Anterior cingulate cortex (tissue), 58 donors: ENCODE measurements at places on chromosomes 3 and 15.

DNA sequence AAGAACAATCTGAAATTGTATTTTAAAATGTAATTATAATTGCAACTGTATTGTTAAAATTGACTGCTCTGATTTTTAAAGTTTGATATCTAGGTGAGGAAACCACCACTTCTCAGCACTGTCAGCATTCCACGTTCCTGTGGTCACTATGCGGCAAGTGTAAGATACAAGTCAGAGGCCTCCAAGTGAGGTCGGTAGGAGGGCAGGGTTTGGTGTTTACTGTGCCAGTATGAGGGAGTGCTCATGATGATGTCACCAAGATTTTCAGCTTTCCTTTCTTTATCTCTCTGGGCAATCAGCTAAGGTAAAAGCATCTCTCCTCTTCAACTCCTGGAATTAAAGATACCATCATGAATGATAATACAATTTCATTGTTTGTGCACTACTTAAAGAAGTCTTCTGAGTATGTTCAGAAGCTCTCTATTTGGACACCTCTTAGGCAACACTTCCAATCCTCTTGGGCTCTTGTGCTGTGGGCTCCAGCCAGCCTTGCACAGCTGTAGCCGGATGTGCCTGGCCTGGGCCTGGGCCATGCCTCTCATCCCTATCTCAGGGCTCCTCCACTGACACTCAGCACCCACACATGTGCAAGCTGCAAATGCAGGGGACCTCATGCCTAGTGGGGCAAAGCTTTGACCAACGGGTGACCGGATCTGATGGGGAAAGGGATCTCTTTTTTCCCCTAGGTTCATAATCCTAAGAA, 42.9 kb downstream of the CCR3 start:
- no peak for DNase-seq

DNA sequence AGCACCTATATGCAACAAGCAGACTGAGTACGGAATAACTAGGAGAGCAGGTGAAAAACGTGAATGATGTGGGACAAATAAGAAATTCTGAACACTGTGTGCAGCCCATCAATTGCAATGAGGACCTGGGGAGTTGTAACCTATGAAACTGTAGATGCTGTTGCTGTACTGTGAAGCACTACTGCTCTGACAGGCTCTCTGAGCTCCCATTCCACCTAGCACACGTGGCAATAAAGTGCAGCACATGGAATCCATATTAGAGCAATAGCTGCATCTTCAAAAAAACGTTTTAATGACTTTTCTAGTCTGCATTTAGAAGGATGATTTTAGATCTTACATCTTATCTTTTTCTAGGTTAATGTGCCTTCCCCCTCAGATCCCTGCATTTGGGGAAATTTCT, 748.7 kb upstream of the GOLIM4 start:
- no peak for DNase-seq

DNA sequence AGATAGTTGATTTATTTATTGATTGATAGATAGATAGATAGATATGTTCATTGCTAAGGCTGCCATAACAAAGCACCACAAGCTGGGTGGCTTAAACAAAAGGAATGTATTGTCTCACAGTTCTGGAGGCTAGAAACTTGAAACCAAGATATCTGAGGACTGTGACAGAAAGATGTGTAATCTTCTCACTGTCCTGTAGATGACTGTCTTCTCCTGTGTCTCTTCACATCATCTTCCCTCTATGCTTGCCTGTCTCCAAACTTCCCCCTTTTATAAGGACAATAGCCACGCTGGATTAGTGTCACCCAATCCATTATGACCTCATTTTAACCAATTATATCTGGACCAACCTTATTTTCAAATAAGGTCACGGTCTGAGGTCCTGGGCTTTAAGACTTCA, 40.9 kb downstream of the GNB4 start:
- DNase-seq = no peak

DNA sequence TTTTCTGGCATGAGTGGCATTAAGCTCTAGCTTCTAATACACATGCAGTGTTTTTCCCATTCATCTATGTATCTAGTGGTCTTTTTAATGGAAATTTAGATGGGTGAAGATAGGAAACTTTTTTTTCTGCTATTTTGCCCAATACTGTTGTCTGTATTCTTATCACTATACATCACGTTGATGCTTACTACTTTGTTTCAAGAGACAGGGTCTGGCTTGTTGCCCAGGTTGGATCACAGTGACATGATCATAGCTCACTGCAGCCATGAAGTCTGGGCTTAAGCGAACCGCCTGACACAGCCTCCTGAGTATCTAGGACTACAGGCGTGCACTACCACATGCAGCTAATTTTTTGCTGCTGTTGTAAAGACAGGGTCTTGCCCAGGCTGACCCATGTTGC, 84.6 kb downstream of the PEAK1 start:
- no peak for DNase-seq

- DNase-seq = no peak
Measured at GRCh38 chr3:105862217-105862616, 6.6 kb downstream of the CBLB start.

GRCh38 chr3:69866988-69867720, 127.9 kb downstream of the MITF start:
- DNase-seq = no peak

- no peak for DNase-seq
Measured at GRCh38 chr3:17518189-17519059, 224.0 kb downstream of the TBC1D5 start.

- DNase-seq = no peak
Measured at GRCh38 chr15:57708047-57708446, 1.5 kb downstream of the POLR2M start.

- no peak for DNase-seq
Measured at GRCh38 chr3:148178503-148178902, 519.2 kb upstream of the AGTR1 start.

GRCh38 chr3:133943639-133944141, 48.0 kb upstream of the RAB6B start:
- DNase-seq = no peak

DNA sequence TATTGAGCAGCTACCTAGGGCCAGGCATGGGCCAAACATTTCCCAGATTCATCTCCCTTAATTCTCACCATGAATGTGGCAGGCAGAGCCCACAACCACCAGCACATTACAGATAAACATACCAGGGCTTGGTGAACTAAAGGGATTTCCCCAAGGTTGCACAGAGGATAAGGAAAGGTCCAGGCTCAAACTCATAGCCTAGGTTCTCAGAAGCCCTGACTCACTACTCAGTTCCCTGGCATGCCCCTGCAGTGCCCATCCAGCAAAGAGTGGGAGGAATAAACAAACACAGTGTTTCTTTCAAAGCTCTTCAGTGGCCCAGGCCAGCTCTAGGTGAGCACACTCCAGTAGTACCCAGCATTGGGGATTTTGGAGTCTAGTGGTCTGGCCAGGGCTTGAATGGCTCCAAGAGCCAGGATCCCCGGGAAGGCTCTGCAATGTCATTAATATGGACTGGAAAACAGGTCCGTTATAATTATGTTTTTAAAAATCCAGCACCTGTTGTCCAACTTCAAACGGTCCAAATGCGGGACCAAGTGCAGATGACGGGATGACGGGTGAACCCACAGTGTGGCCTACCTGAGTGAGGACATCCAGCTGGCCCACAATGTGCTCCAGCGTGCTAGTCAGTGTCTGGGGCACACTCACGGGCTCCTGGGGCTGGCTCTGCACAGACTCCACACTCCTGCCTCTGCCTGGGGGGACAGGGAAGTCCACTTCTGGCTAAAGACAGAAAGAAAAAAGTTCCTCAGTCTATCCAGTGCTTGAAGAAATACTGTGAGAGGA, 39.8 kb upstream of the DUSP7 start:
- no peak for DNase-seq

GRCh38 chr3:16528106-16528505, 14.6 kb upstream of the RFTN1 start:
- DNase-seq = no peak

- no peak for DNase-seq
Measured at GRCh38 chr15:65904301-65904700, 35.0 kb downstream of the RAB11A start.

- no peak for DNase-seq
Measured at GRCh38 chr3:104886220-104886995, 480.3 kb upstream of the ALCAM start.

- DNase-seq = no peak
Measured at GRCh38 chr15:33154351-33155166, 40.0 kb downstream of the FMN1 start.

DNA sequence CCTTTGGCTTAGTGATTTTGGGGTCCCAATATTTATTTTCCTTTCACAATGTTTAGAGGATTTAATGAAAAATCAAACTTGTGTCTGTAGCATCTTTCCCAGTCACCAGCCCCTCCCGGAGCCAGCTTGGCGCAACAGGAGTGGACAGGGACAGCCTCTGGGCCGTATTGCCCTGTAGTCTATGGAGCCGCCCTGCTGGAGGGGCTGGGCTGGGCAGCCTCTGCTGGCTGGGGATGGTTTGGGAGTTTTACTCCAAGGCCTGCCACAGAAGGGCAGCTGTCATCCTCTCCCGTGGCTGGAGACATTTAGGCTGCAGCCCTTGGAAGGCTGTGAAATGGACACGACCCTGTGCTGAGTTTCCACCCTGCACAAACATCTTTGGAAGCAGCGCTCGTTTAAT, 89.4 kb upstream of the RGMA start:
- DNase-seq = no peak

GRCh38 chr3:38459499-38460048, 5.9 kb downstream of the ACVR2B start:
- DNase-seq = no peak

- no peak for DNase-seq
Measured at GRCh38 chr15:37038716-37039106, 61.6 kb downstream of the MEIS2 start.

GRCh38 chr15:78000091-78000926, 77.2 kb downstream of the TBC1D2B start:
- DNase-seq = no peak

DNA sequence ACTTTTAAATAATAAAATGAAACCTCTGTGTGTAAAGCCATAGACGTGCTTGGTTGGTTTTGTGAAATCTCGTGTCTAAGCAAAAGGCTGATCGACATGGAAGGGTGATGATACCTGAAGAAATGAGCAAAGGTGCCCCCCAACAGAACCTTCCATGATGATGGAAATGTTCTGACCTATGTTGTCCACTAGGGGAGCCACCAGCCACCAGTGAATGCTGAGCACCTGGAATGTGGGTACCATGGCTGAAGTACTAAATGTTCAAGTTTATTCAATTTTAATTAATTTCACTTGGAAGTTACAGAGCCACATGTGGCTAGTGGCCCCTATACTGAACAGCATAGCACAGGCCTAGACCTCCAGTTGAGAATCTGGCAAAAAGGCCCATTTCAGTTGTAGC, 158.8 kb downstream of the POLR2M start:
- DNase-seq = no peak

DNA sequence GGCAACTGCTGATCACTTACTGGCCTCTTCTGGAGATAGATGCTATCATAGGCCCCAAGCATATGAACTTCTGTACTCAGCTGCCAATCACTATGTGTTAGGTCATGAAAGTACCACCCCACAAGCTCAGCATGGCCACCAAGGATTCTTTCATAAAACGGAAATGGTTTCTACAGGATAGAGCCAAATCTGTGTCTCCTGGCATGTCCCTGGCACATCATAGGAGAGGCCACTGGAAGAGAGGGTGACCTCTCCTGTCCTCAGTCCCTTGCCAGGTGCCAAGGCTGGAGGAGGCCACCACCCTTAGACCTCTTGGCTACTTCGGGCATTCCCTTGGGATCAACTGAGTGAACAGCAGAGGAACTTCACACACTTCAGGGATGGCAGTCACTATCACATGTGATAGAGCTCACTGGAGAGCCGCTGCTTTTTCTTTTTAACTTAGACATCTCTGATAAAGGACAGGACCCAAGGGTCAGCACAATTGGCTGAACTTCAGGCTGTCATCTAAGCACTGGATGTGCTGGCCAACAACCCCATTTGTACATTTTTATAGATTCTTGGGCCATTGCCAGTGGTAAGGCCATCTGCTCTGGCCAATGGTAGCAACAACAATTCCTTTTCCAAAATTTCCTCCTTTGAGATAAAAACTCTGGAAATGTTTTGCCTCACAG, 425.2 kb downstream of the SQOR start:
- no peak for DNase-seq

DNA sequence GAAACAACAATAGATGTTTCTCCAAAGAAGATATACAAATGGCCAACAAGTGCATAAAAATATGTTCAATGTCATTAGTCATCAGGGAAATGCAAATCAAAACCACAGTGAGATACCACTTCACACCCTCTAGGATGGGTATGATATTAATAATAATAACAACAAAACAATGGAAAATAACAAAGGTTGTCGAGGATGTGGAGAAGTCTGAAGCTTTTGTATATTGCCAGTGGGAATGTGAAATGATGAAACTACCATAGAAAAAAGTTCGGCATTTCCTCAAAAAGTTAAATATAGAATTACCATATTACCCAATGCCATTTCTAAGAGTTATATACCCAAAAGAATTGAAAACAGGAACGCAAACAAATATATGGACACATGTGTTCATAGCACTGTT, 10.8 kb downstream of the BHLHE40 start:
- DNase-seq = no peak

GRCh38 chr3:125110016-125110875, 54.4 kb upstream of the HEG1 start:
- DNase-seq = no peak

GRCh38 chr3:38966811-38967692, 84.7 kb downstream of the SCN11A start:
- DNase-seq = no peak

DNA sequence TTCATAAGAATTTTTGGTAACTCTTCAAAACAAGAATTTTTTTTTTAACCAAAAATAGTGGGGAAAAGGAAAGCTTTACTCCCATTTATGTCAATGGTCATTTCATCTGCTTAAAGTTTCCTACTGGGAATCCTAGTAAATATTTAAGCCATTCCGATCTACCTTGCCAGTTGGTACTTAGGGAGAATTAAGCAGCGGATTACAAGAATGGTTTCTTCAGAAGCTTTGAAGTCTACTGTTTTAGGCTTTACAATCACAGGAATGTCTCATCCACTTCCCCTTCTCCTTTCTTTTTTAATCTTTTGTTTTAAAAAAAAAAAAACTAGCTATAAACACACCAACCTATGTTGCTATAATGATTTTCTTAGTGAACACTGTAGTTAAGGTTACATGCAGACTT, 341.4 kb upstream of the ATP11B start:
- no peak for DNase-seq

DNA sequence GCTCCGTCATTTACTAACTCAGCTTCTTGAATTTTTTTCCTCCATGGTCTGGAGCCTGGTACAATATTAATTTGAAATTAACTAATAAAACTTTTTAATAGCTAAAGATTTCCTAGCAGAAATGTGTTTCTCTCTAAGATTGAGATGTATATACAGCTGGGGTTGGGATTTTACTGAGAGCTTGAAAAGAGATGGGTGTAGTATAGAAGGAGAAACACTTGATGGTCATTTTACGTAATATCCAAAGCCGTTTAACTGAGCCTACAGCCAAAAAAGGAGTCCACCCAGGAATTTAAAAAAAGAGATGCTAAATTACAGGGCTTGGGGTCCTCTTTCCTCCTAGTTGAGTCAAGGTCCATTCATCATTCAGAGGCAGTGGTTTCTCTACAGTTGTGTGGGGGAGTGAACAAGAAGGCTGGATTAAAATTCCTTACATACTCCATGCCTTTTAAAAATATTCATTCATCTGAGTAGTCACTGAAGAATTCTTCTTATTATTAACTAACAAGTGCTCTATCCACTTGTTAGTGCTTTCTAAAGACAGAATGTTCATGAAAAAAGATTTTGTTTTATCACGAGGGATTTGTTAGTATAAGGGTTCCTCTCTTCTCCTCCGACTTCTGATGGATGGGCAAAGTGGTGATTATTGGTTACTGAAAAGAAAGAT, 255.3 kb upstream of the IL12A start:
- no peak for DNase-seq
